ENCODE measurements at places on chromosomes 12 and 14.

DNA sequence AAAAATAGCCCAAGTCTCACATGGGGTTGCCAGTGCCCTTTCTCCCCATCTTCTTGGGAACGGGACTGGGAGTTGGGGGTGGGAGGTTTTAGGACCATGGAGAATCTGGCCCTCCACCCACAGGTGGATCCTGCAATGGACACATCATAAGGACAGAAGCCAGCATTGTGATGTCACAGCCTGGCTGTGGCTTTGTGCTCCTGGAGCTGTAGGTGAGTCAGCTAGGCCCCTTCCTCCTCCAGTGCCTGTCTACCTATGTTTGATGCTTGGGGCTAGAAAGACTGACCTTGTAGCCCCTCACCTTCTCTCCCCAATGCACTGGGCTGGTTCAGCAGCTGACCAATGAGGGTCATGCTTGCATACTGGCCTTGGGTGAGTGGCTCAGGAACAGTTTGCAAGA lies at the start of gene CCDC197:
CCDC197 (plus strand) TSS at position 220 of the 400 bp plus-strand sequence. CDS start 831 bp downstream, outside the sequence.
- no peak for DNase-seq

GRCh38 chr12:96876966-96877365 lies 30.1 kb upstream of the NEDD1 start:
- no peak for DNase-seq

- DNase-seq: no peak
Observed at GRCh38 chr14:43535231-43535838, 971.7 kb downstream of the FSCB start.

GRCh38 chr12:123478069-123478468 lies 20.1 kb downstream of the SNRNP35 start:
- DNase-seq: no peak

- DNase-seq: no peak
Observed at GRCh38 chr14:42806909-42807315, 1200.2 kb downstream of the LRFN5 start.

GRCh38 chr12:1837541-1838204 lies 17.3 kb downstream of the LRTM2 start:
- DNase-seq: no peak

- DNase-seq: peak; percentile 48
Observed at GRCh38 chr12:15856097-15856982, 25.8 kb upstream of the STRAP start.

- DNase-seq: no peak
Observed at GRCh38 chr12:132430838-132431774, 58.8 kb upstream of the FBRSL1 start.

- no peak for DNase-seq
Observed at GRCh38 chr12:34205401-34205800, 183.1 kb downstream of the ALG10 start.

- no peak for DNase-seq
Observed at GRCh38 chr12:114949058-114949820, 265.3 kb upstream of the TBX3 start.

Data from CD4-positive, alpha-beta T cell treated with Interferon alpha-2 for 1 hour (primary cell).